ENCODE measurements at places on chromosomes 7 and 10. TPM values are rescaled to one million over a fixed set of nuclear protein-coding genes. Genes with fewer than 3 reads are reported as not detected.

RBM48 gene
- total RNA-seq: 11.5 TPM

ADGRA1 gene
- 0.49 TPM for total RNA-seq

DNA sequence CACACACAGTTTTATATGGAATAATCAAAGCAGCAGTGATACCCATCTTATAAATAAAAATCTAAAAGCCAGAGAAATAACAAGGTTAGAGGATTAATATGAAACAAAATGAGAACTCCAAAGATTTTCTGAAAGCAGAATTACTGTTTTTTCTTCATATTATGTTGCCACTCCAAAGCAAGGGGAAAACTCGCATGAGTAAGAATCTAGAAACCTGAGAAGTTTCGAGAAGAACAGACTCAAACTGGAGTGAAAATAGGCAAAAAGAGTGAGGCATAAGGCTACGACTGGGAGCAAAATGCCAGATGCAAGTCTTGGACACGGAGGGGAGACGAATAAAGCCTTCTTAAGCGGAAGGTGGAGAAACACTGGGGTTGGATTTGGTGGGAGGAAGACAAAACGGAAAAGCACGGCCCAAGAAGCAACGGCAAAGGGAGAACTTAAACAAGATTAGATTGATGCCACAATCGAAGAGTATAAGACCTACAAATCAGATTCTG, 923 bp downstream of the TNPO3 start:
- peaks cover 56% of the 10 kb centered on the region for H3K4me1 ChIP-seq
- DNase-seq: no peak
- no peaks in the 10 kb centered on the region for H3K36me3 ChIP-seq
- H3K4me3 ChIP-seq: peak overlapping the region; percentile 98

- no peak overlapping the region for H3K4me3 ChIP-seq
- no peaks in the 10 kb centered on the region for H3K36me3 ChIP-seq
- no peak for DNase-seq
- H3K27ac ChIP-seq: peak overlapping the region; percentile 16
These were observed 52.6 kb upstream of the SMNDC1 start for GRCh38 chr10:110357252-110357780.

DNA sequence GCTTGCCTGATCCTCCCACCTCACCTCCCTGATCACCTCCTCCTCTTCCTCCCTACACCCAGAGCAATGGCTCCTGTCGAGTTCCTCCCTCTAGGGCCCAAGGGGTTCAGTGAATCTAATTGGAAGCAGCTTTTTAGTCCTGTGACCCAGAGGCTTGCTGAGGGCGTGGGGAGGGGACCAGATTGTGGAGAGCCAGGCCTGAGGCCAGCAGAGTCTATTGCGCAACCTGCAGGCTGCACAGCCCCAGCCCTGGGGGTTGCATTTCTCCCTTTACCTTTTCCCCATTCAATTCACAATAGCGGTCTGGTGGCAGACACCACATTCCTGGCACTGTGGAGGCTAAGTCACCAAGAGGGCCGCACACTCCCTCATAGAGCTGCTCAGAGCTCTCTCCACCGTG, 32.5 kb downstream of the GHRHR start:
- no peaks in the 10 kb centered on the region for H3K36me3 ChIP-seq
- H3K27me3 ChIP-seq: no peaks in the 10 kb centered on the region
- no peak overlapping the region for H3K27ac ChIP-seq

DNA sequence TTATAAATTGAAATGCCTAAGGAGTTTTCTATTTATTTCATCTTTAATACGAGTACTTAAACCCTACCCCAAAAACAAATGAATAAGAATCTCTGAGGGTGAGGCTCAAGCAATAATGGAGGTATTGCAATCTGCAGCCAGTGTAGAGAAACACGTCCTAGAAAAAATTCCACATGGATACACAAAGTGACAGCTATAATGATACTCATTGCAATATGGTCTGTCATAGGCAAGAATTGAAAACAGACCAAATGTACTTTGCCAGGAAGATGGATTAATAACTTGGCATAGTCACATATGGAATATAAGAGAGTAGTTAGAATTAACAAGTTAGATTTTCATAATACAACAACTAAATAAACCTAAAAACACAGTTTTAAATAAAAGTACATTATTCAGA, 440.1 kb upstream of the STEAP1 start:
- no peaks in the 10 kb centered on the region for H3K36me3 ChIP-seq
- H3K27ac ChIP-seq: no peak overlapping the region
- H3K27me3 ChIP-seq: no peaks in the 10 kb centered on the region

- no peak overlapping the region for H3K4me3 ChIP-seq
- H3K36me3 ChIP-seq: no peaks in the 10 kb centered on the region
- H3K4me1 ChIP-seq: no peaks in the 10 kb centered on the region
- H3K27me3 ChIP-seq: no peaks in the 10 kb centered on the region
These were observed 69.5 kb downstream of the LMBR1 start for GRCh38 chr7:156823435-156823834.

Measured in vagina (tissue), 2 donors.